Thoracic aorta (tissue), 2 donors: ENCODE measurements at places on chromosomes 3 and 15. TPM values are rescaled to one million over a fixed set of nuclear protein-coding genes. Genes with fewer than 3 reads are reported as not detected.
A peak's percentile ranks its signal among the peaks of the same experiment; 100 is the strongest.

GRCh38 chr3:12234906-12235305 lies 54.0 kb upstream of the PPARG start:
- DNase-seq, result no peak
- H3K4me3 ChIP-seq, result no peak overlapping the region
- H3K4me1 ChIP-seq, result no peaks in the 10 kb centered on the region

DNA sequence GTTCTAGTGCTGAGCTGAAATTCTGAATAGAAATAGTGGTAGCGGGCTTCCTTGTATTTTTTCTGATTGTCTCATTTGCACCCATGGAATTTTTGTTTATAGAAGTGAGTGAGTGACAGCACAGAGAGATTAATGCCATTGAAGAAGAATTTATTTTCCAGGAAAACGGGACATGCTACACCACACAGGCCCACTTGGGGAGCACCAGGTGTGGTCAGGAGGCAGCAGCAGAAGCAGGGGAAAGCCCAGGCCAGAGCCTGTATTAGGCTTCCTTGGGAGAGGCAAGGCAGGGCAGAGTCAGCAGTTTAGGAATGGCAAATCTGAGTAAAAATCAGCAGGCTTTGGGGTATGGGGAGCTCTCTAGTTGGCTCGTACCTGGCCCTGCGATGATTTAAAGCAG lies 88.4 kb upstream of the ATP11B start:
- no peak for DNase-seq
- no peaks in the 10 kb centered on the region for H3K27me3 ChIP-seq
- no peak overlapping the region for H3K4me3 ChIP-seq
- no peak overlapping the region for H3K27ac ChIP-seq
- no peaks in the 10 kb centered on the region for H3K4me1 ChIP-seq

NPAP1 gene
- not detected for total RNA-seq

RGMA gene
- total RNA-seq, result 22.1 TPM

DNA sequence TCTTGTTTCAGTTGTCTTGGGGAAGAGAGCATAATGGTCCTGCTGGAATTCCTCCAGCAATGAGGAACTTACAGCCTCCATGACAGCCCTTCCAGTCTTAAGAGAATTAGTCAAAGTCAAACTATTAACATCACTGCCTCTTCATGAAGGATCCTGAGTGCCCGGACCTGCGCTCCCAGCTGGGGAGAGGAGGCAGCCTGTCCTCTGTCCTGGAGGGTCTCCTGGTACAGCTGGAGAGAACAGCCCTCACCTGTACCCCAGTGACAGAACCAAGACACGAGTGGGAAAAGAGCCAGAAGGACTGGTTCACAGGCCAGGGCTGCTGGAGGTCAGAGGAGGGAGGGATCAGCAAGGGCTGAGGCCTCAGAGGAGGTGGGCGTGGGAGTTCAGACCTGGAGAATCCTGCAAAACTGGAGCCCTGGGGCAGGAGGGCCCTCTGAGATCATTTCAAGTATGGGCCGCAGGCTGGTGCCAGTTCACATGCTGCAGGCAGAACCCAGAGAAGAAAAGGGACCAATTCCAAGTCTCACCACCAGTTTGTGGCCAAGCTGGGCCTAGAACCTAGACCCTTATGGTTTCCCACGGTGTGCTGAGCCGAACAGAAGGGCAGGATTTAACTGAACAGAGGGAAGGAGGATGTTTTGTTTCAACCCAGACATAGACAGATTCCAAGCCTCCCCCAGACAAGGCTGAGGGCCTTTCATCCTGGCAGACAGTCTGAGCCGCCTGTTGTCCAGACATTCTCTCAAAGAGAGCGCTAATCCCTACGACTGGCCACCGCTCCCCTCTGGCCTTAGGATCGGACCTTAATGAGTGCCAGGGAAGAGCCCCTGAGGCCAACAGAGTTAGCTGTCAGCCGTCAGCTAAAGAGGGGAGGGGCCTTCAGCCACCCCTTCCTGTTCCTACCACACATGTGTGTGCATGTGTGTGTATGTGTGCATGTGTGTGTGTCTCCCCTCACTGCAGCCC lies 18.2 kb downstream of the LOXL1 start:
- no peak overlapping the region for H3K4me3 ChIP-seq
- H3K4me1 ChIP-seq, result peaks cover 59% of the 10 kb centered on the region
- H3K27me3 ChIP-seq, result no peaks in the 10 kb centered on the region
- no peak for DNase-seq
- H3K27ac ChIP-seq, result peak overlapping the region; percentile 95
- H3K36me3 ChIP-seq, result peaks cover 37% of the 10 kb centered on the region

DNA sequence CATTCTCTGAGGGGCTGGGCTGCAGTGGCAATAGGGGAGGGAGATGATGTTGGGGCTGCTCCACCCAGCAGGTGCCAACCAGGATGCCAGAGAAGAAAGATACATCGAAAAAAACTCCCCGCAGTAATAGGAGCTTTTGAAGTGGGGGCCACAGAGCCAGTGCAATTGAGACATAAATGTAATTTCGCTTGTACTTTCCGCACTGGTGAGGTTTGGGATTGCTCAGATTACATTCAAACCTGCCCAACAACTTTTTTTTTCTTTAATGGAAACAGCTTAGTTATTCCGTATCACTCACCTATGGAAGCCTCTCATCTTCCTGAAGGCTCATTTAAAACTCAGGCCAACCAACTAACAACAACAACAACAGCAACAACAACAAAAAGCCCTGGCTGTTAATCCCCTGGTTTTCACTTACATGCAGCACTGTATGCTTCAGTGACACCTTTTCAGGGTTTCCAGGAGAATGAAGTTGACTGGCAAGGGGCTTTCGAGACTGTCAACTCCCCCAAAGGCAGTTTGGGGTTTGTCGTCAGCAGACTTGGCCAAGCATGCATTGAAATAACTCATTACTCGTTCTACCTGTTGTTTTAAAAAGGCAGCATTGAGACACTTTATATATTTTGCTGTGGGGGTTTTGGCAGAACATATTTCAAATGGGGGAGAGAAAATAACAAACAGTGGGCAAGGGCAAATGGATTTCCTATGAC lies 163.8 kb downstream of the EBLN2 start:
- no peak for DNase-seq
- H3K4me3 ChIP-seq, result no peak overlapping the region

DNA sequence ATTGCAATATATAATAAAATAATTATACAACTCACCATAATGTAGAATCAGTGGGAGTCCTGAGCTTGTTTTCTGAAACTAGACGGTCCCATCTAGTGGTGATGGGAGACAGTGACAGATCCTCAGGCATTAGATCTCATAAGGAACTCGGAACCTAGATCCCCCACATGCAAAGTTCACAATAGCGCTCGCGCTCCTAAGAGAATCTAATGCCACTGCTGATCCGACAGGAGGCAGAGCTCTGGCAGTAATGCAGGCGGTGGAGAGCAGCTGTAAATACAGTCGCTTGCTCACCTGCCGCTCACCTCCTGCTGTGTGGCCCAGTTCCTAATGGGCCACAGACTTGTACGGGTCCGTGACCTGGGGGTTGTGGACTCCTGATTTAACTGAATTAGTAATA lies 87.8 kb downstream of the P3H2 start:
- no peaks in the 10 kb centered on the region for H3K27me3 ChIP-seq
- no peak overlapping the region for H3K27ac ChIP-seq
- no peaks in the 10 kb centered on the region for H3K36me3 ChIP-seq
- H3K4me1 ChIP-seq, result peaks cover 7% of the 10 kb centered on the region
- H3K4me3 ChIP-seq, result no peak overlapping the region
- DNase-seq, result no peak
